ENCODE measurements at places on chromosomes 1 and 21.

- DNase-seq = no peak
Observed at GRCh38 chr1:198969981-198970380, 331.1 kb downstream of the PTPRC start.

- no peak for DNase-seq
Observed at GRCh38 chr1:30362603-30362990, 360.8 kb downstream of the MATN1 start.

DNA sequence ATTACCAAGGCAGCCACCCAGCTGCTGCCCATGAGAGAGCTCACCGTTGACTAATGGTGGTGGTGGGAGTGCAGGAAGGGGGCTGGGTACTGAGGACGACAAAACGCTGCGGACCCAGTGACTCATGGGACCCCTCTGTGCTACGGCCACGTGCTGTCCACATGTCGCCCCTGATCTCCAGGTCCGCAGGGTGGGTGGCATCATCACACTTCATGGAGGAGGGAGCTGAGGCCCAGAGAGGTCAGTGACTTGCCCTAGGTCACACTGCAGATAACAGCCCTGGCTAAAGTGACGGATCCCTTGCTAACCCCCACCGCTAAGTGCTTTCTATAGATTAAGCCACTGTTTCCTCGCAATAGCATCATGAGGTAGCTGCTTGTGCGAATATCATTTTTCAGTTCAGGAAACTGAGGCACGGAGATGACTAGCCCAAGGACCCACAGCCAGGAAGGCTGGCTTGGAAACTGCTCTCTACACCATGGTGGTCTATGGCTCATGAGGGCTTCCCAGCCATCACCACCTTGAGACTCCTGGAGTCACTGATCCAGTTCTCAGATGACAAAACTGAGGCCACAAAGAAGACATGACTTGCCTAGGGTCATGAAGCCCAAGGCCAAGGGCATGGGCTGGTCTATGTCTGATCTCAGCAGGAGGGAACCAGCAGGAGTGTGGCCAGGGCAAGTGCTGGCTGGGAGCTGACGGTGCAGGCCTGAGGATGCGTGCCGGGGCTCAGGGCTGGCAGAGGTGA, 12.6 kb downstream of the RUNX3 start:
- DNase-seq = no peak

DNA sequence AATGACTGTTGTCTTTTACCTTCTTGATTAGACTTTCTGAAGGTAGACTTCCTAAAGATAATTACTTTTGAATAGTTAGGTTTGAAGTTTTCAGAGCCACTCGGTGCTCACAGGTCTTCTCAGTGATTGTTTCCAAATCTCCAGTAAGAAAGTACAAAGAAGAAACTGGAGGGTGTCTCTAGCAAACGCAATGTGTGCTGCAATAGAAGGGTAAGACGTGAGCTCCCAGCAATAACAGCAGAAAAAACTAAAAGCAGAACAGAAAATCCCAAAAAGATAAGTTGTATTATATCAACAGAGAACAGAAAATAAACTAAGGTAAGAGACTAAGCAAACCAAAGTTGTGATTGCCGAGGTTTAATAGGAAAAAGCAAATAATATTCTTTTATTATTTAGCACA, 1.8 kb downstream of the CTTNBP2NL start:
- DNase-seq = no peak

GRCh38 chr1:56933161-56933560, 32.7 kb downstream of the C8B start:
- no peak for DNase-seq

- no peak for DNase-seq
Observed at GRCh38 chr1:170230323-170230722, 84.6 kb downstream of the NTMT2 start.

GRCh38 chr1:66271216-66271903, 262.6 kb upstream of the SGIP1 start:
- DNase-seq = peak; percentile 92

DNA sequence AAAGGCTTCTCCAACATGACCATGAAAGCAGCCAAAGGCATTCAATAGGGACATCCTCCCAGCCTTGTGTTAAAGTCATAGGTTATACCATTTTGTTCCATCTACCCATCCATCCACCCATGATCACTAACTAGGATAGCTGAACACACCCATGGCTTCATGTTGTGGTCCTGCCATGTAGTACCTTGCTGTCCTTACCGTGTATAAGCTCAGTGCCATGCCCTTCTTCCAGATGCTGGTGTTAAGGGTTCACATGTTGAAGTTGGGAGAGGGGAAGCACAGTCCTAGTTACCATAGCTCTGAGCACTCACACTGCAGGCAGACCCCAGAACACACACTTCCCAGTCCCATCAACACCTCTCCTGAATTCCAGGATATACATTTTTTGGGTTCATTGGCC, 51.5 kb downstream of the ATP5PO start:
- DNase-seq = no peak

DNA sequence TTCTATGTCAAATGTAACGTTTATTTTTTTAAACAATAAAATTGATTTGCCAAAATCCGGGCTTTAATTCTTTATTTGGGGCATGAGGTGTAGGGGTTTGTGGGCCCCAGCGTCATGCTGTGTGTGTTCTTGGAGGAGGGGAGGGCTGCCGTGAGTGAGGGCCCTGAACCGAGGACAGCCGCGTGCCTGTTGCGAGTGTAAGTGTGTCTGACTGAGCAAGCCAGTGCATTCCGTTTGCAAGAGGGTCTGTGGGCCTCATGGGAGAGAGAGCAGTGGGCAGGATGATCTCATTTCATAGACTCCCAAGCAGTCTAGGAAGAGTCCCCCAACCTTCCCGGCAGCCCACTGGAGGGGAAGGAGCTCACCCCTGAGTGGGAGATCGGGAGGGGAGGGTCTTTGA, 21.4 kb upstream of the SPSB1 start:
- DNase-seq = no peak

Measured in COLO829 (cell line).